ENCODE measurements at places on chromosomes 2 and 18.
A peak's percentile ranks its signal among the peaks of the same experiment; 100 is the strongest.

- no peak for DNase-seq
Observed at GRCh38 chr2:36059691-36060090, 295.9 kb upstream of the CRIM1 start.

DNA sequence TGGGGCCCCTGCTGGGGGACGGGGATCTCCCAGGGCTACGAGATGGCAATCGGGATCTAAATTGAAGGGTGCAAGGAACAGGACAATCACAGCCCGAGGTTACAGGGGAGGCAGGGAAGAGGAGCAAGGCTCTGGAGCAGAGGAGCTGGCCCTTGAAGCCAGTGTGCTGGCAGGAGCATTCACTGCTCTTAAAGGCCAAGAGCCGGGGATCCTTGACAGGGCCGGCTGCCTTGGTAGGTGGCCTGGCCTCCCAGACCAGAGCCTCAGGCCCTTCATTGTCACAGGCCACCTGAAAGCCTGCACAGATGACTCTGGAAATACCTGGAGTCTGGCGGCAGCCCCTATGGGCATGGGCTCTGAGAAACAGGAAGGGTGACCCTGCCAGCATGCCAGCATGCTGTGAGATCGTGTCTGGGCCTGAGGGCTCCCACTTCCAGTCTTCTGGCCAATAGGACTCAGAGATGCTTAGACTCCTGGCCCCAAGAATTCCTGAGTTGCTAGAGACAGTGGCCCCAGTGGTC, 38.7 kb downstream of the PDIA6 start:
- no peak for DNase-seq

DNA sequence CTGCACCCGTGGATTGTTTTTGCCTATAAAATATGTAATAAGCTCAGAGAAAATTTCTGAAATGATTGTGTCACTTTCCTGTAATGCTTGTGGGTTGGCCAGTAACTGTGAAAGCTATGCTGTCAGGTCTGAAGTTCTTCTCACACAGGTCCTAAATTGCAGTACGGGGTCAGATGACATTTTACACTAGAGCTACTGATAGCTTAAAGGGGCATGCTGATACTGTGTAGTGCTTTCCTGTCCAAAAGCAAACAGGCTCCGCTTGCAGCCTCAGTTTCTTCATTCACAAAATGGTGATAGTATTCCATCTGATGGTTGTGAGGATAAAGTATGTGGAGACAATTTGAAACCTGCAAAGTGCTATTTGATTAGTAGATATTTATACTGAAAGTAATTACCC, 7.6 kb upstream of the FARSB start:
- no peak for DNase-seq

DNA sequence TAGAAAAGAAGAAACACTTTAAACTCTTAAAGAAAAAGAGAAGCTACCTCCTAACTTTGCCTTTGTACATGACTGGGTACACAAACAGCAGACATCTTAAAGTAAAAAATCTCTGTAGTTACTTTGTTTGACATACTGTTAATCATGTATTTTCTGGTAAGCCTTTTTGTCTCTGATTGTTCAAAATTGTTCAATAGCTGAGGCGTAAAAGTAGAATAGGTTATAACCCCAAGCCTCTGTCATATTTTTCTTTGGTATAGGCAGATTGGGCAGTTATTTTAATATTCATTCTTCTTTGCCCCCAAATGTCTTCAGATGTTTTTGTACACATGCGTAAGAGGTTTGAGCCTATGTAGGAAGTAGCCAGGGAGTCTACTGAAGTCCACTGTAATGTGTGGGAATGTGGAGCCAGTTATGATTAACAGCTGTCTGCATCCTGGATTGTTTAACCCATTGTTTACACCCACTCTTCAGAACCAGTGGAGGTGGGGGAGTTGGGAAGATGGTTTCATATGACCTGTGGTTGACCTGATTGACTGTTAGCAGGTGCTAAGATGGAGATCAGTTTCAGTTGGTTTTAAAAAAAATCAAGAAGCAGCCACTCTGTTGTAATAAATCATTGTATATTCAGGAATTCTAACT, 150.5 kb downstream of the TANC1 start:
- no peak for DNase-seq

DNA sequence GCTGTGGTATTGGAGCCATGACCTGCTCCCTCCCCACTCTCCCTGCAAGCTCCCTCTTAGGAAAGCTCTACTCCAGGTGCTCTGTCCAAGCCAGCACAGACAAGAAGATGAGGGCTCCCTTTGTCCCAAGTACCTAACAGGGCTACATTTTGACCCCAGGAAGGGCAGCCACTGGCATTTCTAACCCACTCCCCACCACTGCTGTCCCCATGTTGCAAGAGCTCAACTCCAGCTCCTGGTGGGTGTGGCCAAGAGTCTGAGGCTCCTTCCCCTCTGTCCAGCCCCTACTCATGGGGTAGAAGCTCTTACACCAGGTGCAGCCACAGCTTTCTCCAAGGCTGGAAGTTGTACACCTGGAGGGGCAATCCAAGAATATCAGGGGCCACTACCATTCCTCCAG, 127.0 kb upstream of the NPAS2 start:
- no peak for DNase-seq

- no peak for DNase-seq
Observed at GRCh38 chr2:190911813-190912212, 31.2 kb downstream of the GLS start.

- DNase-seq = peak; percentile 16
Observed at GRCh38 chr2:113890253-113891235, 655 bp downstream of the ACTR3 start.

All from NCI-H2227 treated with DMSO at 0.1 percent for 48 hours (cell line).